Activated CD4-positive, alpha-beta memory T cell treated with anti-CD3 and anti-CD28 coated beads for 36 hours (primary cell): ENCODE measurements at places on chromosomes 4 and X. TPM values are rescaled to one million over a fixed set of nuclear protein-coding genes. Genes with fewer than 3 reads are reported as not detected.

GRCh38 chr4:158810487-158811215 lies 41.8 kb downstream of the FNIP2 start:
- DNase-seq: peak; percentile 34

Gene ASB11
- total RNA-seq: not detected

Gene SPATA4
- not detected for total RNA-seq

Gene TRIM2
- 1.7 TPM for total RNA-seq

DNA sequence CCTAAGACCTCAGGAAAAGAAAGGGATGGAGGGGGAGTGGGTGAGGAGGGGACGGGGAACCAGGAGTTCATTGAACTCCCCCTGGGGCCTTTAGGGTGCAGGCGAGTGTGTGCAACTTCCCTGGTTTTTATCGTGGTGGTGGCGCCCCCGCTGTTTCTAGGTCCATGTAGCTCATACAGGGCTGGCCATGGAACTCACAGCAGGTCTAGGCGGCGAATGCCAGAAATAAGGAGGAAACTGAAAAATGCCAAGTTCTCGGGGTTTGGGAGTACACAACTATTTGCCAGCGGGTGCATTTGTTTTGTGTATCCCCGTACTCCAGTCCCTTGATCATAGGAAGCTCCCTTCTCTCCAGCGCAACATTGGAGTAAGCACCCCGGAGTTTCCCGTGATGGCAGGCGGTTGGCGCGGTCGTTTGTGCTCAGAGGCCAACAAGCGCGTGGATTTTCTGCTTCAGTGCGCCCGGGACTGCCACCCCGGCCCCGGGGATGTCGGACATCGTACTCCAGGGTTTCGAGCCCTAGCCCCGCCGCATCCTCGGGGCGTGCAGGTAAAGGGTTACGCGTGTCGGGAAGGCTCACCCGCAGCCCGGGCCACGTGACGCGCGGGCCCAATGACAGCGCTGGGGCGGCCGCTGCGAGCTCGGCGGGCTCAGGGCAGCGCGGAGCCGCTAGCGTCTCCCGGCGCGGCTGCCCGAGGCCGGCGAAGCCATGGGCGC lies 208.9 kb downstream of the NWD2 start:
- DNase-seq: peak; percentile 58

DNA sequence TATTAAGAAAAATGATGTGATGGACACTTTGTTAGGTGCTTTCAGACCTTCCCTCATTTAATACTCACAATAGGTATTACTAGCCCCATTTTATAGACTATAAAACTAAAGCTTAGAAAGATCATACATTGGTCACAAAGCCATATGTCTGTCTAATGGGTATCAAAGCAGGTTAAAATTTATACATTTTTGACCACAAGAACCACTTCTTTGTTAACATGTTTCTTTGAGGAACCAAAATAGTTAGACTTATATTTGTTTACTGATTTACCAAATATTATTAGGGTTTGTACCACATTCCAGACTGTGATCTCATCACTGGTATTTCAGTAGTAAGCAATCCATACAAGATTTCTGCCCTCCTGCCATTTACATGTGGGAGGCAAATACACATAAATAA lies 363.3 kb downstream of the NAF1 start:
- no peak for DNase-seq

Gene POU3F4
- not detected for total RNA-seq

DNA sequence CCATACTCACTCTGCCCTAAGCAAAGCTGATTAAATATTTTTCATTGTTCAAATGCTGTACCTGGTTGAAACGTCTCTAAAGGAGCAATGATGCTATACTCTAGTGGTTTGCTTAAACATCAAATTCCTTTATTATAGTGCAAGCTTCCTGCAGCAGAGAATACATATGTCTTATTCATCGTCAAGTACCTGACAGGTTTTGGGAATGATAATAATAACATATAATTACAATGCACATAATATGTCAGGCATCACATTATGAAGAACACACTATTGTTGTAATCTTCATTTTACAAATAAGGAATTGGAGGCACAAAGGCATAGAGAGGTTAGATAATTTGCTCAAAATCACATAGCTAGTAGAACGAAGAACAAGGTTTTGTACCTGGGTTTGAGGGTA lies 151.6 kb downstream of the GRIA2 start:
- DNase-seq: no peak

DNA sequence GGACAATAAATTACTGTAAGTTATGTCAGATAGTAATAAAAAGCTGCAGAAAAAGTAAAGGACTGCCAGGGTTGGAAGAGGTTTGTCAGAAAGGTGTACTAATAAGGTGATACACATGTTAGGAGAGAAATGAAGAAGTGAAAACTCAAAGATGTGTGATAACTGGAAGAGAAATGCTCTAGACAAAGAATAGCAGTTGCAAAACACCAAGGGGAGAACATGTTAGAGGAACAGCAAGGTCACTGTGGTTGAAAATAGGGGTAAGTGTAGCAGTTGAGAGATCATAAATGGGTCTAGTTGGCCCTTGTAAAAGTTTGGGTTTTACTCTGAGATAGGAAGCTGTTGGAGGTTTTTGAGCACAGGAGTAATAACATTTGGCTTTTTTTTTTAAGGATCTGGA lies 46.9 kb downstream of the HSPA4L start:
- DNase-seq: no peak

Gene PDGFC
- not detected for total RNA-seq

DNA sequence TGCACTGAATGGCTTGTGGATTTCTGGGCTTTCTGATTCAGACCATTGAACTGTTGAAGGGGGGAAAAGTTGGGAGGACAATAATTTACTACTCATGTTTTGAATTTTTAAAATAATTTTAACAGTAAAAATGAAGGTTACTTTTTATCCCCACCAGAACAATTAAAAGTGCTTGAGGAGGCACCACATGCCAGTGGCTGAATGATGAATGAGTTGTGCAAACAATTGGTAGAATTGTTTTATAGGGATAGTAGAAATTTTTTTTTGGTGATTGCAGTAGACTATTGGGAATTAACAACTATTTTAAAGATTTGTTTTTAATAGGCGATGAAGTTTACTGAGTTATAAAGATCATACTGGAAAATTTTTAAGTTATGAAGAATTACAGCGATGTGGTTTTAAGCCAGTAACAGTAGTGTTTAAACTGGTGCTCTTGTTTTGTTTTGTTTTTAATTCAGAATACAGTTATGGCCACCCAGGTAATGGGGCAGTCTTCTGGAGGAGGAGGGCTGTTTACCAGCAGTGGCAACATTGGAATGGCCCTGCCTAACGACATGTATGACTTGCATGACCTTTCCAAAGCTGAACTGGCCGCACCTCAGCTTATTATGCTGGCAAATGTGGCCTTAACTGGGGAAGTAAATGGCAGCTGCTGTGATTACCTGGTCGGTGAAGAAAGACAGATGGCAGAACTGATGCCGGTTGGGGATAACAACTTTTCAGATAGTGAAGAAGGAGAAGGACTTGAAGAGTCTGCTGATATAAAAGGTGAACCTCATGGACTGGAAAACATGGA lies 2.7 kb downstream of the REST start:
- peak; percentile 13 for DNase-seq

DNA sequence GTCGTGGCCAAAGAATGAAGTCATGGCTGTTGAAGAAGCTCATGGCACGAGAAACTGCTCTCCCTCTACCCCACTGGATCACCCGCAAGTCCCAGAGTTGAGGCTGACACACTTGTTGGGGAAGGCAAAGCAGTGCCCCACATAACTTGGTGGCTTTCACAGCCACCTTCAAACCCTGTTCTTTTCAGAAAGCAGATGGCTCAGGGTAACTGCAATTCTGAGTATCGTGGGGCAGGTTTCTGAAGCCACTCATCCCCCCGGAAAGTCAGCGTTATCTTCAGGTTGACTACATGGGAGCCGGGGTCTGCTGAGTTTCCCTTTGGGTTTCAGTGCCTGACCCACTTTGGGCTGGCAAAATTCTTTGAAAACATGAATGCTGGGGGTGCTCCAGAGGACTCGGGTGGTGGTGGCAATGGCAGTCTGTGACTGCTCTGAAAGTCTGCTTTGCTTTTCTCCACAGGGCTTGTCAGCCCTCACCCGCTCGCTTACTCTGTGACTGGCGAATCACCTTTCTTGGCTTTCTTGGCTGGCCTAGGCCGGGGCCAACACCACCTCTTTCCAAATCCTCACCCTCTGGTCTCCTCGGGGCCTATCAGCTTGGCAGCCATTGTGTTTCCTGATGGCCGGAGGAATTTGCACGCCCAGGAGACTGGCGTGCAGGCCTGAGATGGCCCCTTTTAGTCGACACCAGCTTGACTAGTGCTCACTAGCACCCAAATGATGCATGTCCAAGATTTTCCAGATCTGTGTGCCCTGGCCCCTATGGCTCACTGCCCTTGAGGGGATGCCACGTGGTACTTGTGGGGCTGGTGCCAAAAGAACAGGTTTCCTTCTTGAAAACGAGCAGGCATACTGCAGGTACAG lies 7.3 kb downstream of the PPP1R3F start:
- peak; percentile 68 for DNase-seq

Gene PGRMC1
- total RNA-seq: 29.0 TPM

DNA sequence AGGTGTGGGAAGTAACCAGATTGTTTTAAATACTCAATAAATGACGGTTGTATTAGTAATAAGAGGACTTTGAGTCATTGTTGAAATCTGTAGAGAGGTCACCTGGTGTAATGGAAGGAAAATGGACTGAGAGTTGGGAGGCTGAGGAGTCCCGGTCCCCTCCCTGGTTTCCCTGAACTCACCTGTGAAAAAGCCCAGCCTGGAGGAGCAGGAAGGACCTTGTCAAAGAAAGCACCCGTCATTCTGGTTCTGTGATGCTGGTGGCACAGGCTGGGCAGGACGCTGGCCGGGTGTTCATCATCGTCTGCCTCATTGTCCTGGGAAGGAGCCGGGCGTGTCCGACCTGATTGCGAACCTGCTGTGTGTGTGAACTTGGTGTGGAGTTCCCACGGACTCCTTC lies 70.8 kb downstream of the SORCS2 start:
- no peak for DNase-seq

Gene RBMXL3
- total RNA-seq: not detected

DNA sequence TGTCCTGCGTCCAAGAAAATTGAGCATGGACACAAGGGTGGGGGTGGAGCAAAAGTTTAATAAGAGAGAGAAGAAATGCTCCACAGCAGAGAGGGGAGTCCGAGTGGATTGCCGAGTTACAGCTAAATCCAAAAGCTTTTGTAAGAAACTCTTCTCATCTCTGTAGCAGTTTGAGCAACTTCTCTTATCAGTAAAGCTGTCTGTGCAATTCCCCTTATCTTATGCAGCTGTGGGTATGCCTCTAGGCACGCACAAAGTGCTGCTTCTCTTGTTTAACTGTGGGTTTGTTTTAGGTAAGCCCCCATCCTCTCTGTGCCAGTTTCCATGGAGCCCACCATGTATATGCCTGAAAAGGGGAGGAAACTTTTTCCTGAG lies 44.8 kb downstream of the HMGB2 start:
- DNase-seq: no peak

- DNase-seq: peak; percentile 45
These were observed 128.1 kb downstream of the LAS1L start for GRCh38 chrX:65406532-65406931.

Gene FHL1
- total RNA-seq: 37.5 TPM

Gene STIM2
- total RNA-seq: 40.6 TPM

Gene P2RY4
- total RNA-seq: 0.17 TPM

- peak; percentile 74 for DNase-seq
These were observed 63.0 kb upstream of the ENPP6 start for GRCh38 chr4:184280591-184281071.

DNA sequence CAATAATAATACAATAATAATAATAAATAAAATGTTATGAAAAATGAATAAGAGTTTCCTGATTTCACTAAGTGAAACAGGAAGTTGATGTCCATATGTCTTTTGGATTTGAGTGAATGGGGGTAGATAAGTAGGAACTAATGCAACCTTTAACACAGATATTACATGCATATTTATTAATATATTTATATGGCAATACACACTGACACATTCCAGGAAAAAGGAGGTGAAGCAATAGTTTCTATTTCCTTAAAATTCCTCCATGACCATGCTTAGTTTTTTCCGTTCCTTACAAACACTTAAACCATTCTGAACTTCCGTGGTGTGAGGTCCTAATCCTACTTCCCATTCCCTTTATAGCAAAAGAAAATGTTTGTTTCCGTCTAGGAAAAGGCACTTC lies 48.3 kb downstream of the ATXN3L start:
- no peak for DNase-seq

DNA sequence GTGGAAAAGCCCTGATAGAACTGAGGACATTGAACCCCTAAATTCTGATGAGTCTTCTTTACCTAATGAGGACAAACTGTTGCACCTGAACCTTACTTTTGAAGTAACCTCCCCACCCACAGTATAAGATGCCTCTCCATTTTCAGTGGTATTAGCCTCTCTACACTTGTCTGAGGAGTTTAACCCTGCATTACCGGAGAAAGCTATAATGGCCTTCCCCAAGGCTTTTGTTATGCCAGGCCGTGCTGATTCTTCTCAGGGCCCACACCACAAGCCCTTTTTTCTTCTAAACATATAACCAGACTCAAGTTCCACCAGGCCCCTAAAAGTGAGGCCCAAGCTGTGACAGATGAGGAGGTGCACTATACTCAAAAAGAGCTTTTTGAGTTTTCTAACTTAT lies 345.8 kb upstream of the GRID2 start:
- DNase-seq: no peak

Gene TGIF2LX
- total RNA-seq: not detected

DNA sequence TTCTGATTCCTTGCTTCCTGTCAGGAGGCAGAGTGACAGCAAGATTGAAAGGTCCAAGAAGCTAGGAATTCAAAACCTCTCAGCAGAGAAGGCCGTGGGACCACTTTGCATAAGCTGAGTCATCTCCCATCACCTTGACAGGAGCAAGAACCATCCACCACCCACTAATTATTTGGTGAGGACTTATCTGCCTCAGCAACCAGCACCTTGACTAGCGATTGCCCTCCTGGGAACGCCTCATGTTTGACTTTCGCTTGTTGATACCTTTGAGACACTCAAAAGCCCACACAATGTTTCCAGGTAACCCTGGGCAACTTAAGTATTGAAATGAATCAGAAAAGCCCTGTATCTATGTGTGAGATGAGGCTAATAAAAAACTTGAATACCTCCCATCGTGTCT lies 233.5 kb upstream of the GYPA start:
- no peak for DNase-seq

Gene ADD1
- total RNA-seq: 212 TPM

DNA sequence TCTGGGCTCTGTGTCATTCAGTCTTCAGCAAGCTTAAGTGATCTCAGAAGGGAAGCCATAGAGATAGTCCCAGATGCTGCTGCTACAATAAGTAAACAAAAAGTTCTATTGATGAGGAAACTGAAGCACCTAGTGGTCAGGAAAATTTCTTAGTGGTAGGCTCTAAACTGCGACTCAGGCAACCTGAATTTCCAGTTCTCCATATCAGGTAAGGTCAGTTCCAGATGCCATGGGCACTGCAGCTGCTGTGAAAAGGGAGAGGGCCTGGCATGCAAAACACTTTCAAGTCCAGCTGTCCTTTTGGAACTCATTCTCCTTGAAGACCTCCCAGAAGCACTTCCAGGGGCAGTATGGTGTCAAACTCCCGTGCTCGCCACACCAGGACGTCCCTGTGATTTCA lies 46.2 kb downstream of the REELD1 start:
- DNase-seq: no peak

Gene CT83
- total RNA-seq: not detected

DNA sequence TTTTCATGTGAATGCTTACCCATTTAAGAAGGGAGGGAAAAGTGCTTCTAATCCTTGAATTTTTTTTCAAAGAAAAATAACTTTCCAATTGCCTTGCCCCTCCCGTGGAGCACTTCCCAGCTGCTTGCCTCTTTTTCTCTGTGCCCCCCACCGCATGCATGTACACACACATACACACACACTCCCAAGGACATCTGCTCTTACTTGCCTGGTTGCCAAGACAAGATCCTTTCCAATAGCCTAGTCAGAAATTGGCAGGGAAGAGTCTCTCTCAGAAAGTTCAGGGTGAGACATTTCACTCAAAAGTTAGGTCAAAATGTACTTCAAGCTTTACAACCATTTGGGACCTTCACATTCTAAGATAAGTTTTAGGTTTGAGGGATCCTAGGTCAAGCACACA lies 10.9 kb downstream of the HHIP start:
- no peak for DNase-seq
